Thymus (tissue), 14 donors: ENCODE measurements at places on chromosomes 5 and 9. TPM values are rescaled to one million over a fixed set of nuclear protein-coding genes. Genes with fewer than 3 reads are reported as not detected.

GRCh38 chr5:82364497-82364896, 86.3 kb upstream of the RPS23 start:
- no peak for DNase-seq

- no peak for DNase-seq
These were observed 135.6 kb downstream of the SEMA6A start for GRCh38 chr5:116438979-116439554.

- no peak for DNase-seq
These were observed 159.3 kb downstream of the DMAC1 start for GRCh38 chr9:7640231-7640630.

GRCh38 chr9:10843151-10843550, 230.3 kb upstream of the PTPRD start:
- no peak for DNase-seq

- no peak for DNase-seq
These were observed 325.2 kb downstream of the DRD1 start for GRCh38 chr5:175118700-175119309.

- DNase-seq: no peak
These were observed 358.8 kb upstream of the RIOK2 start for GRCh38 chr5:97541864-97542263.

DNA sequence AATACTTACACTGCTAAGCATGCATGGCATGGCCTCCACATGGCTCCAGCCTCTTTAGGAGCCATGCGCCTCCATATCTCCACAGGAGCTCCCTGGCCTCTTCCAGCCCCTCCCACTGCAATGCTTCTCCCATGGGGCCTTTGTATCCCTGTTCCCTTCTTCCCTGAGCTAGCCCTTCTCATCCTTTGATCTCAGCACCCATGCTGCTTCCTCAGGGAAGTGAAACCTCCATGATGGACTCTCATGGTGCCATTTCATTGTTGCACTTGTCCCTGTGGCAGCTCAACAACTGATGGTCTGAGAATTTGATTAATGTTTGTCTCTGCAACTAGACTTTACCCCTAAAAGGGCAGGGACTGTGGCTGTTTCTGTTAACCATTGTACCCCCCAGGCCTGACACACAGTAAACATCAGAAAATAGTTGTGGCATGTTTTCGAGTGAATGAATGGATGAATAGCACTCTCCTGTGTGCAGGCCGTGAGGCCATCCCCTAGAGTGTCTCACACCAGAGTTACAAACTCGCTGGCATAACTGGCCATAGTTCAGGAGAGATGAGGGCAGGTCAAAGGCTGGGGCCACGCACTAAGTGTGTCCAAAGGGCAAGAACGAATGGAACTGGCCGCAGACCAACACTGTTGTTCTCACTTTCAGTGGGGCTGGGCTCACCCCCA, 6.6 kb downstream of the IDNK start:
- no peak for DNase-seq

DNA sequence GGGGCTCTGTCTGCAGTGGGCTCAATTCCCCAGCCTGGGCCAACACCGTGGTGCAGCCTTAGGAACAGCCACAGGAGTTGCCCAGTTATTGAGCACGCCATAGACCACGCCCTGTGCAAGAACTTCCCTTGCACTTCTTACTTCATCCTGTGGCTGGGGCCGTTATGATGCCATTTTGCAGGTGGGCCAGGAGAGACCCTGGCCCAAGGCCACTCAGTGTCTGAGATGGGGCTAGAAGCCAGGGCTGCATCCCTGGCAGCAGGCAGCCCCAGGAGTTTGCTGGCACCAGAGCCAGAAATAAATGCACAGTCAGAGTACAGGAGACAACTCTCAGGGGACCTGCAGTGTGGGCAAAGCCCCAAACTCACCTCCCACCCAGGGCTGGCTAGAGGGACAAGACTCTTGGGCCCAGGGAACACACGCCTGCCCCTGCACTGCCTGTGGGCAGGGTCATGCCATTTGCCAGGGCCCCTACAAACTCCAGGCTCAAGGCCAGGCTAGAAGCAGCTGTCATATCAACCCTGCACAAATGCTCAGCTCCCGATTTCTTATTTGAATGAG, 6.7 kb downstream of the CORO2A start:
- no peak for DNase-seq

GRCh38 chr9:132324425-132324824, 30.4 kb downstream of the SETX start:
- DNase-seq: no peak

GRCh38 chr9:100714372-100715099, 136.7 kb downstream of the CAVIN4 start:
- no peak for DNase-seq

DNA sequence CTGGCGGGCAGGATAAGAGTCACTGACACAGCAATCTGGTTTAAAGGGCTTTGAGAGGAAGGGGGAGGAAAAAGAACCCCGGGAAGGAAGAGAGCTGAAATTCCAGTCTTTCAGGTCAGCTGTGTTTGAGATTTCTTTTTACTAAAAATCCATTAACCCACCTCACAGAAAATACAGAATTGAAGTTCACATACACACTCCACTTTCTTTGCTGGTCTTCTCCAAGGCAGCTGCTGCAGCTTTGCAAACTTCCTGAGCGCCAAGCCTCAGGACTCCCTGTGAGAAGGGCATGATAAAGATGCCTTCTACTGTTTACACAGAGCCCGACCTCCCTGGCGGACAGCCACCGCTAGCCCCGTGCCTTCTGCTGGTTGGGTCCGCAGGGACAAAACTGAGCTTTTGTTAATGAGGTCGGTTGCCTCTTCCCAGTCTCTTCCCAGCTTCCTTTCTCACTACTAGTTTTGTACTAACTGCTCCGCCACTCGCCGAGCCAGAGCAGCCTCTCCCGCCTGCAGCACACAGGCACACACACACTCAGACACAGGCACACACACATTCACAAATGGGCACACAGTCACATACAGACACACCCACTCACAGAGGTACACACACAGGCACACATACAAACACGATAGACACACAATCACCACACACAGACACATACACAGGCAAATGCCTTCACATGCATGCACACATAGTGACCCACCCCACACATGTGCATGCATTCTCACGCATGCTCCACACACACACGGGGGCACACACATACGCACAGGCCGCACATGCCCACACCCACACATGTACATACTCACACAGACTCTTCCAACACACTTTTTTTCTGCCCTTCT, at the start of gene FREM1:
TSS of gene FREM1 (minus strand) at position 468 of the 845 bp plus-strand sequence. CDS start 41,451 bp downstream, outside the sequence.
- DNase-seq: no peak

- peak; percentile 54 for DNase-seq
These were observed at the start of gene PAM for GRCh38 chr5:102754767-102755431. Gene PAM, plus strand, starts transcription at chr5:102755305. Its CDS starts 110,891 bp downstream, at chr5:102866196.

GRCh38 chr9:69981686-69982445, 61.8 kb upstream of the MAMDC2 start:
- no peak for DNase-seq

DNA sequence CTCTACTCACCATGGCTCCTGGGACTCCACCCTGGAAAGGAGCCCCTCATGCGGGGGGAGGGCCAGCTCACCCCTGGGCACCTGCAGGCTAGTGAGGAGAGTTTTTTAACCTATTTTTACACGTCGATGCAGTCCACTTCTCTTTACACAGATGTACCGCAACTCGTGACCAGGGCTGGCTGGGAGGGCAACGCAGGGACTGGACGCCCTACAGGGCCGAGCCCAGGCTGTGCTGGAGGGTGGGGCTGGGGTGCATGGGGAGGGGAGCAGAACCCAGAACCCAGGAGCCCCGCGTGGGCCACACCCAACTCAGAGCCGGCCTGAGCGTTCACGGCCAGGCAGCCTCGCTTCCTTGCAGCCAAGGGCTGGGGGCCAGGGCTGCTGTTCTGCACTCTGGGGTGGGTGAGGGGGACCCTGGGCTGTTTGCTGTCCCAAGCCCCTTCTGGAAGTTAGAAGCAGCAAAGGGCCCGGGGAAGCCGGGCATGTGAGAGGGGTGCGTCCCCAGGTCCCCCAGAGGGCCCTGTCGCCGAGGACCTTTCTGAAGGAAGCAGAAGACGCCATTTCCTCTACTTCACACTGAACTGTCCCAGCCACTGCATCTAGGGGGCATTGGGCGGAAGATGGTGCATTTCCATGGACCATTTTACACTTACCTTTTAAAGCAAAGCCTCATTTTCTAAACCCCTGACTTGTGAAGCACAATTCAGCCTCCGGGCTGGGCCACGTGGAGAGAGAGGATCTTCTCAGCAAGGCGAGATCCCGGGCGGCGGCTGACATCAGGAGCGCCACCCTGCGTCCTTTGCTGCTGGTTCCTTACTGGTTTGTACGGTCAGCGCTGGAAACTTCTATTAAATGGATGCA, 90.5 kb downstream of the KCNT1 start:
- no peak for DNase-seq

DNA sequence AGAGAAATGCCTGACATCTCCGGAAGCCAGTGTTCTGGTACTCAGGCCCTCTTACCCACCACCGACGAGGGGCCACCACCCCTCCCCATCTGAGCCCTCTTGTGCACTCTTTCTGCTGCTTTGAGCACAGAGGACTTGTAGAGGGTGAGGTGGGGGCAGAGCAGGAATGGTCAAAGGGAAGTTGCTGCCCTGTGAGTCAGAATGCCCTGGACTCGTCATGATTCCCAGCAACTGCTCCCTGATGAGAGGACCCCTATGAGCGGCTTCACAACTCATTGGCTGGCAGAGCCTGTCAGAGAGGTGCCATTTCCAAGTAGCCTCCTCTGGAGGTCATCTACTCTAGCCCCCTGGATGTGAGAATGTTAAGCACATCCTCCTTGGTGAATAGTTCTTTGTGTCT, 845 bp downstream of the ECSCR start:
- DNase-seq: no peak

DNA sequence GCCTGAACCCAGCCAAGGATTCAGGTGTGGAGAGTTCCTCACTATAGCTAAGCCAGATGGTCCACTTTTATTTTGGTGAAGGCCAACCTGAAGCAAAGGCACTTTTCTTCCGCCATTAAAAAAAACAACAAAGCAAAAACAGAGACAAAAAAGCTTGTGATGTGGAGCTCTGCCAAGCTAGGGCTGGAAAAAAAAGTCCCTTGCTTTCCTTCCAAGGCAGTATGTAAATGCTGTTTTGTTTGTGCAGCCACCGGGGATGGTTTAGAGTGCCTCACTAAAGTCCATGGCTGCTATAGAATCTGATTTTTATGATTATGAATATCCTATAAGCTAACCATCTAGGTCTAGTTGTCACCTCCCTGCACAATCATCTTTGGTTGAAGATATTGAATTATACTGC, 14.9 kb downstream of the MEGF10 start:
- DNase-seq: no peak

- DNase-seq: peak; percentile 33
These were observed 93.7 kb downstream of the PDE4D start for GRCh38 chr5:59799668-59800346.

DNA sequence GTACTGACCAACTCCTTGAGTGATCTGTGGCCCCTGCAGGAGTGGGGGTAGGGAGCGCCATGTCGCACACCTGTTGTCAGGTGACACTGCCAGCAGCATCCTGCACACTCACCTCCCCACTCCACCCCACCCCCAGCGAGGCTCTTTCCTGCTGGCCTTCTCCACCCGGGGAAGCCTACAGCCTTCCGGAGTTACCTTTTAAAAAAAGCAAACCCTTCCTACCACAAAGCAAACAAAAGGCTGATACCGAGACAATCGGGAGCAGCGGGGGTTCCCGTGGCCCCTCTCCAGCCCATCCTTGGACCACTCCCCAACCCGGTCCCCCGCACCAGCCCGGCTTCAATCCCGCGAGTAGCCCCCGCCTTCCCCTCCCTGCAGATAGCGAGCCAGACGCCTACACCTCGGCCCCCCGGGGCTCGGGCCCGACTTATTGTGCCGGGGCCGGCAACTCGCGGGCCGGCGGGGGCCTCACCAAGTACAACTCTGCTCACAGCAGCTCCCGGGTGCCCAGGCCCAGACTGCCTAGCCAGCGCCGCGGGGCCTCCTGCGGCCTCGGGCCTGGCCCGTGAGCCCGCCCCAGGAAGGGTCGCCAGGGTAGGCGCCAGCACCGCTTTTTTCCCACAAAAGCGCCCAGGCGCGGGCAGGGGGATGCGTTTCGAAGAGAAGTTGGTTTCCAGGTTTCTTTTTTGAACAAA, 724 bp downstream of the MACROH2A1 start:
- DNase-seq: peak; percentile 46

DNA sequence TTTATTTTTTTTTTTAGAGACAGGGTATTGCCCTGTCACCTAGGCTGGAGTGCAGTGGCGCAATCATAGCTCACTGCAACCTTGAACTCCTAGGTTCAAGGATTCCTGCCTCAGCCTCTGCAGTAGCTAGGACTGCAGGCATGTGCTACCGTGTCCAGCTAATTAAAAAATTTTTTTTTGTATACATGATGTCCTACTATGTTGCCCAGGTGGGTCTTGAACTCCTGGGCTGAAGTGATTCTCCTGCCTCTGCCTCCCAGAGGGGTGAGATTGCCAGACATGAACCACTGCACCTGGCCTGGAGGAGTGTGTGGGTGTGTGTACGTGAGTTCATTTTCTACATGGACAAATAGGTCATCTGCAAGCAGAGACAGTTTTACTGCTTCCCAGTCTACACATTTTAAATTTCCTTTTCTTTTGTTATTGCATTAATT, 33.8 kb downstream of the JMY start:
- DNase-seq: no peak

- DNase-seq: no peak
These were observed 25.2 kb upstream of the TNIP1 start for GRCh38 chr5:151106043-151106442.

DNA sequence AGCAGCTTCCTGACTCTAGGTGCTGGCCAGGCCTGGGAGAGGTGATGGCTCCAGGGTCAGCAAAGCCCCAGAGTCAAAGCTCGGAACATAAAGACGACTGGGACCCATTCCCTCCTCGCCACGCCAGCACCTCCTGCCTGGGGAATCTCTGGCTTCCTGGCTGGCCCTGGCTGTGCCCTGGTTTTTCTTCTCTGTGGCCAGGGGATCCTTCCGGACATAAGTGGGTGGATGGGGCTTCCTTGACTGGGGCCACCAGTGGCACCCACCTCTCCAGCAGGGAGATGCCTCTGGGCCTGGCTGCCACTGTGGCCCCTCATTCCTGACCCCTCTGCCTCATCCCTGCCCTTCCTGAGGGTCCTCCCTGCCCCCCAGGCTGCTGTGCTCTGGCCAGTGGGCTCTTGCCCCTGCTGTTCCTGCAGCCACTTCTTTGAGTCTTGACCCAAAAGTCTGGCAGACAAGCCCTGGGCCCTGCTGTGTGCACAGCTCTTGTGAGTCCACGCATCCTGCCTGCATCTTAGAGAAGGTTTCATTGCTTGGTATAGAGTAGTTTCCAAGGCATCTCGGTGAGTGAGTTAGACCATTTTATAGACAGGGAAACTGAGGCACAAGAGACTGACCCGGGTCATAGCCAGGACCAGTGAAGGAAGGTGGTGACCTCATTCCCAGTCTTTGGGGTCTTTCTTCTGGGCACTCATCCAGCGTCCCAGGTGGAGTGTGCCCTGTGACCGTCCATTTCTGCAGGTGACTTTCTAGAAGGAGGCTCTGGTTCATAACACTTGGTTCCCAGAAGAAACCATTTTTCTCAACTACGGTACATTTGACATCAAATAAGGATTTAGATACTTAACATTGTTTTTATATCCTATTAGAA, 17.3 kb upstream of the LPCAT1 start:
- no peak for DNase-seq

GRCh38 chr9:97575673-97576200, 57.4 kb downstream of the TSTD2 start:
- no peak for DNase-seq

CRHBP gene
- total RNA-seq: 0.76 TPM

STK32A gene
- total RNA-seq: 0.14 TPM

IFNK gene
- not detected for total RNA-seq

LCN15 gene
- total RNA-seq: 0.05 TPM

CSF1R gene
- 7.6 TPM for total RNA-seq

NFIB gene
- total RNA-seq: 10.3 TPM

FNIP1 gene
- total RNA-seq: 15.9 TPM

ACOT12 gene
- 0.05 TPM for total RNA-seq

GRXCR2 gene
- 0.05 TPM for total RNA-seq

PLCXD3 gene
- 0.05 TPM for total RNA-seq

CCDC183 gene
- 3.2 TPM for total RNA-seq

RIMOC1 gene
- total RNA-seq: 11.6 TPM

FAT2 gene
- total RNA-seq: 5.1 TPM
